ENCODE measurements at places on chromosomes 3 and 15.
A peak's percentile ranks its signal among the peaks of the same experiment; 100 is the strongest.

DNA sequence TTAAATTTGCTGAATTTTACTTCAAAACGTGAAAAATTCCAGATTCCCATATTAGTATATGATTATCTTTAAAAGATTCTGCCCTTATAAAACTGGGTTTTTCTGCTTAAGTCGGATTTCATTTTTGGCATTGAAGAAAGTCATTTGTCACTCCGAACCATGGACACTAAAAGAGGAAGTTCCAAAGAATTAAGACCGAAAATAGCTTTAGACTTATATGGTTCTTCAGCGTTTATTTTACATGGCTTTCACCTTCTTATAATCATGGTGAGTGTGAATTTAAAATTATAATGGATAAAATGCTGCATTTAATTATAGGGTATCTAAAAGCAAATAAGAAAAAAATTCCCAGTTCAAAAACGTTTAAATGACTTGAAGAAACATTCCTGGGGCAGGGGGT lies 1.0 kb downstream of the C3orf38 start:
- no peak for DNase-seq

- peak; percentile 74 for DNase-seq
These were observed 5.6 kb downstream of the FOXL2 start for GRCh38 chr3:138941259-138941885.

DNA sequence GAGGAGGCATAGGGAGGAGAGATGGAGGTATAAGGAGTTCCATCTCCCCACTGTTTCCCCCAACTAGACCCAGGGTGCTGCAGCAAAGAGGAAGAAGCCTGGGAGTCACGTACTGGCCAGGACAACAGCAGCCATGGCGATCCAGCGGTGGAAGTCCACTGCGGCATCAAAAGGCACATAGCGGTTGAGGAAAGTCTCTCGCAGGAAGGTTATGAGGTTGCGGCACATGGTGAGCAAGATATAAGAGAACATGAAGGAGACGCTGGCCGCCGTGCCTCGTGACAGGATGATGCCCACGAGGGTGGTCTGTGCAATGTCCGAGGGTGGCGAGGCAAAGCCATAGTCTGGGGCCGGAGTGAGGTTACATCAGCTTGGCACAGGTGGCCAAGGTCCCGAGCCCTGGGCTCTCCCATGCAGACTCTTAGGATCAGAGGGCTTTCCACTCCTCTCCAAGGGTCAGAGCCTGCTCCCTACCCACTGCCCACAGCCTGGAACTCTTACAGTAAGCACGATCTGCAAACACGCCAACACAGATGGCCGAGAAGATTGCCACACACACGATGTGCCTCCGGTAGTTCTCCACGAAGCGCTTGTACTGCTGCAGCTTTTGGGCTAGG lies 14.3 kb downstream of the DUOX2 start:
- no peak for DNase-seq

DNA sequence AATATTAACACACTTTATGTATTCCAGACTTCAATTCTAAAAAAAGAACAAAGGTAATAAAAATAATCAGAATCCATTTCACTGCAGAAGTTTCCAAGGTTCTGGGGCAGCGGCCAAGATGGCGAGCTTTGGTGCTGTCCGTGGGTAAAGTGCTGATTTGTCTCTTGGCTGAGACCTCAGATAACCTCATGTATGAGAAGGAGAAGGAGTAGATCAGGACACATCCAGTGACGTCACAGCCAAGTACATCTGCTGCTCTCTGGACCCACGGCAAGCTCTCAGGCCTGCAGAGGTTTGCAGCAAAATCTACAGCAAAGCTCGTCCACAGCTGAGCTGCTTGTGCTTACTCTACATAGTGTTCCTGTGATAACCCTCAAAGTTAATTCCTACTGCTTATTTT lies 165.7 kb downstream of the MAGI1 start:
- DNase-seq, result no peak

DNA sequence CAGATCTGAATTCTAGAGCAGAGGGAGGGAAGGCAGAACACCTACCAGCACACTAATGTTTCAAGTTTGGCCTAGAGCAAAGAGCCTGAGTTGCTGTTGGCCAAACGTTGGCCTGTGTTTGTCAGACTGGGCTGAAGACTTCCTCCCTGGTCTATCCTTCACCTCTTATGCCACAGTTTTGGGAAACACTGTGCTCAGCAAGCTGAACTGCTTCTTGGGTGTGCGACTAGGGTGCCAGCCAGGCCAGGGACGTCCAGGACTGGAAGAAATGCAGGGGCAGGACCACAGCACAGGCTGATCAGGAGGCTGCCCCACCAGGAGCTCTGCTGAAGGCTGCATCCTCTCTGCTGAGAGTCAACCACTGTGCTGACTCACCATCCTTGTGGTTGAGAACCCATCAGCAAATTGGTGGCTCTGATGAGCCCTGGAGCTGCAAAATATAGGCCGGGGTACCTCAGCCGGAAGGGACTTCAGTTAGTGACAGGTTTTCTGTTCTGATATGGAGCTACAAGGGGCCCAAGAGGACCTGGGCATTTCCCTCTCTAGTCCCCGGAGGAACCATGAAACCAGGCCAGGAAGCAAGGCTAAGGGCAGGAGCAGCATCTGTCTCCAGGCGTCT lies 131.6 kb upstream of the RASGRP1 start:
- DNase-seq, result no peak

DNA sequence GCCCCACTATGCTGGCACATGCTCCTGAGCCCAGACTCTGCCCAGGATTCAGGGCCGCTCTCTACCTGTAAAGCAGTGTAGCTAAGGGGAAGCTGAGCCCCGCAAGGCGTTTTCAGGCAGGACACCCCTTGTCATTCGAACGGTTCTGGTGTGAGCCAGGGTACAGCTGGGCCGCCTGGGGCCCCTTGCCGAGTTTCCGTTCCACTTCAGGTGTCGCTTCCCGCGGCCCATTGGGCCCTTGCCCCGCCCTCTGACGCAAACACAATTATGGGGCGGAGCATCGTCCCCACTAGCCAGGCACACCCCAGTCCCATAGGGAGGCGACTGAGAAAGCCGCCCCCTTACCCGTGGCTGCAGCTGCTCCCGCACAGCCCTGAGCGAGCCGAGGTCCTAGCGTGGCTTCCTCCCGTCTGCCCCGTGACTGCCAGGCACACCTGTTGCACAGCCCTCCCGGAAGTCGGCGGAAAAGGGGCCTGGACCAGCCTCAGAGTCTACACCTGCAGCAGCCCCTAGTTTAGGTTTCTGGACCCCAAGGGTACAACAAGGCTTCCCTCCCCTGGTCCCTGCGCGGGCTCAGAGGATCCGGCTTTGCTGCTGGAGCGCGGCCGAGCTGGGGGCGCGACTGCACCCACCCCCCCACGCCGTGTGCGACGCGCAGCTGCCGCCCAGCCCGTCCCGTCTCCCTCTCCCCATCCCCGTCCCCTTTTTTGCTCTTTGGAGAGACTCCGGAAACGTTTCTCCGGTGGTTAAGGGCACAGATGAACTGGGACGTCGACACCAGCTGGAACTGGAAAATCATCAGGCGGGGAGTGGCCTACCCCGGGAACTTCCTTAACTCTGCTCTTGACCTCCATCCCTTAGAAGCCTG lies at the start of gene PLSCR2:
PLSCR2 (minus strand) TSS at position 412 of the 868 bp plus-strand sequence. CDS start 9,657 bp downstream, outside the sequence.
- peak; percentile 73 for DNase-seq

GRCh38 chr3:177862962-177863491 lies 665.7 kb upstream of the TBL1XR1 start:
- DNase-seq, result no peak

GRCh38 chr3:110577854-110578253 lies 493.8 kb upstream of the NECTIN3 start:
- no peak for DNase-seq

DNA sequence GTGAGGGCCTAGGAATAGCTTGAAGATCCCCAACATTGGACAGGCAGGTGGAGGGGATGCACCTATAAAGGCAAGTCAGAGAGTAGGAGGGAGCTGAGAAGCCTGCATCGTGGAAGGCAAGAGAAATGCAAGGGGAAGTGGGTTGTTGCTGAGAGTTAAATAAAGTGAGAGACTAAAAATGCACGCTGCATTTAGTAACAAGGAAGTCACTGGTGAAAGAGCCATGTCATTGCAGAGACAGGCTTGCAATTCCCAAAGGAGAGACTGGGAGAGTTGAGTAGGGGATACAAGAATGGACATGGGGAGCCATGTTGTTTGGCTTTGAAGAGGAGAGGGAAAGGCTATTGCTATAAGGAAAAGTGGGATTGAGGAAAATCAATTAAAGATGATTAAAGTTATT lies 77.0 kb upstream of the HEG1 start:
- DNase-seq, result no peak

- no peak for DNase-seq
These were observed 7.2 kb downstream of the RCN2 start for GRCh38 chr15:76938752-76939151.
